GM18507 (cell line): ENCODE measurements at places on chromosomes 16 and 17.
A peak's percentile ranks its signal among the peaks of the same experiment; 100 is the strongest.

GRCh38 chr16:78415669-78416068, 316.2 kb downstream of the WWOX start:
- no peak for DNase-seq

DNA sequence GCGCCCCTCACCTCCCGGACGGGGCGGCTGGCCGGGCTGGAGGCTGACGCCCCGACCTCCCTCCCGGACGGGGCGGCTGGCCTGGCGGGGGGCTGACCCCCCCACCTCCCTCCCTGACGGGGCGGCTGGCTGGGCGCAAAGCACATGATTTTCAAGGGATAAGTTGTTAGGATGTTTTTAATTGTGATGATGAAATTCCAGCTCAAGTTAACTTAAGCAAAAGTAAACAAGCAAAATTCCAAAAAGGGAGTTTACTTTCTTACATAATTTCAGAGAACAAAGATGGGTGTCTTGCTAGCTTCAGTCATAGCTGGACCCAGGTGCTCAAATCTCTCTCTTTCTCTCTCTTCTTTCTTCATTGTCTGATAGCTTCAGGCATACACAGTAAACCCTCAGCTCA, 33.6 kb upstream of the MED9 start:
- no peak for DNase-seq

GRCh38 chr16:12544477-12545296, 259.0 kb downstream of the CPPED1 start:
- DNase-seq: no peak

DNA sequence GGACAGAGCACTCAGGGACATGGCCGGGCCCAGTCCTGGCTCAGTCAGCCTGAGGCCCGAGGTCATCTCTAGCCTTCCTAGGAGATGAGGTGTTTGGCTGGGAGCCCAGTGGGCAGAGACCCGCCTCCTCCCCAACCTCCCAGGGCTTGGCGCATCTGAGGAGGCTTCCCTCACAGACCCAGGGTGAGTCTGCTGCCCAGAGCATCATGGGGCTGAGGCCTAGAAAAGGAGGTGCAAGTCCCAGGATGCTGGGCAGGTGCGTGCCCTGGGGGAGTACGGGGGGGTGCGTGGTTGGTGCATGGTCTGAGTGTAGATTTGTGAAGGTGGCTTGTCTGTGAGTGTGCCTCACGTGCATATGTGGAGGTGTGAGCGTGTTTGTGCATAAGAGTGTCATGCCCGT, 4.7 kb downstream of the PDE6G start:
- no peak for DNase-seq

GRCh38 chr17:65323049-65323448, 185.9 kb downstream of the RGS9 start:
- DNase-seq: no peak

DNA sequence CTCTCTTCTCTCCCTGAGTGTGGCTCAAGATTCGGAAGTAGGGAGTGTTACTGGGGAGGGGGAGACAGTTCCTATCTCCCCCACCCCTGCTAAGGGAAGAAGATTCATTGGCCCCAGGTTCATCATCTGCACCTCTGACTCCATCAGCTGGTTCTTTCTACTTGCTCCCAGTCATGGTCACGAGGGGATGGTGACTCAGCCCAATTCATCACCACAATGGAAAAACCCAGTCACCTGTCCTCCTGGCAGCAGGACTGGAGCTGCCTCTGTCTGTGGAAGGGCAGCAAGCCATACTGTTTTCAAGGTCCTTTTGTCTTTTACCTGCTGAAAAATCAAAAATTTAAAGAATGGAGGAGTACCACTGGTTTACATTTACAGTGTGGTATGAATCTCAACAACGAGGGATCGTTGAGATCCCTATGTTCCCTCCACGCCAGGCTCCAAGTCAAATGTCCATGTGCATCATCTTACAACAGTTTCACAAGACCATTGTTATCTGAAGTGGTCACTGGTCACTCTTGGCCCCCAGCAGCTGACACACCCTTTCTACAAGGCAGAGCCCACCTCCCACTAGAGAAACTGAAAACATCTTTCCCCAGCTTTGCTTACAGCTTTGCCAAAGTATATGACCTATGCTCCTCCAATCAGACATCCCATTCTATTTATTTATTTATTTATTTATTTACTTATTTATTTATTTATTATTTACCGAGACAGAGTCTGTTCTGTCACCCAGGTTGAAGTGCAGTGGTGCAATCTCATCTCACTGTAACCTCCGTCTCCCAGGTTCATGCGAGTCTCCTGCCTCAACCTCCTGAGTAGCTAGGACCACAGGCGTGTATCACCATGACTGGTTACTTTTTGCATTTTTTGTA, 40.4 kb upstream of the NDRG4 start:
- DNase-seq: no peak

- no peak for DNase-seq
Observed at GRCh38 chr17:13753771-13754170, 152.0 kb upstream of the HS3ST3A1 start.

DNA sequence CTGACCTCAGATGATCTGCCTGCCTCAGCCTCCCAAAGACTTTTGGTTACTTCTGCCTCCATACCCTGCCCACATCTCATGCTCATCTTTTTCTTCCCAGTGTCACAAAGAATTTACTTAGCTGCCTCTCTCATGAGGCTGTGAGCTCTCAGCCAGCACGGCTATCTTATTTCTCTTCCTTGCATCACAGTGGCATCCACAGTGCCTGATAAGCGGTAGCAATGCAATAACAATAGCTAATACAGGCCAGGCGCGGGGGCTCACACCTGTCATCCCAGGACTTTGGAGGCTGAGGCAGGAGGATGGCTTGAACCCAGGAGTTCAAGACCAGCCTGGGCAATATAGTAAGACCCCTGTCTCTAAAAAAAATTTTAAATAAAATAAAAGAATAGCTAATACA, 15.5 kb upstream of the MARVELD3 start:
- no peak for DNase-seq

- no peak for DNase-seq
Observed at GRCh38 chr16:80260906-80261311, 279.9 kb upstream of the DYNLRB2 start.

DNA sequence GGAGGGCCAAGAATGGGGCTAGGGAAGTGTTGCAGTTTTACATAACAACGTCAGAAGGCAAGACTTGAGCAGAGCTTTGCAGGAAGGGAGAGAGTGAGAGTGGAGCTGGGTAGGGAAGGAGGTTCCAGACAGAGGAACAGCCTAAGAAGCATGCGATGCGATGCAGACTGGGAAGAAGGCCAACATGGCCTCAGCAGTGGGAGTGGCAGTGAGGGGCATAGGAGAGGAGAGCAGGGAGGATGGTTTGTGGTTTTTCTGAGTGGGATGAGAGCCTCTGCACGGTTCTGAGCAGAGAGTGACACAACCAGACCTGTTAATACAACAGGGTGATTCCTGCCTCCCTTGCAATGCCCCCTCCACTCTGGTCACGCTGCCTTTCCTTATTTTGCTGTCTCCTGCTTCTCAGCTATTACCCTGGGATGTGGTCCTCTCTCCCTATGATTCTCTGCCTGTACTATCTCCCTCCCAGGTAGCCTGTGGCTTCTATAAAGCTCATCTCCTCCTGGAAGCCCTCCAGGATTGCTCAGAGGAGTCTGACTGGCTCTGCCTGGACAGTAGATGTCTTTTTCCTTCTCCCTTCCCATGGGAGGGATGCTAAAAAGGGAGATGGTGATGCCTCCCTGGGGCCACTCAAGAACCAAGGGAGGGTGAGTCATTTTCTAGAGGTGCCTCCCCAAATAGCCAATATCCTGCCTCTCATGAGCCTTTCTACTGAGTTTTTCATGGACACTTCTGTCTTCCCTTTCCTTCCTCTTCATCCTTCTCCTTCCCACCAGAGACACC, 38.7 kb upstream of the NGFR start:
- no peak for DNase-seq

- no peak for DNase-seq
Observed at GRCh38 chr17:79985943-79986391, 49.7 kb downstream of the TBC1D16 start.

GRCh38 chr16:22109258-22109898, 17.0 kb downstream of the VWA3A start:
- no peak for DNase-seq

DNA sequence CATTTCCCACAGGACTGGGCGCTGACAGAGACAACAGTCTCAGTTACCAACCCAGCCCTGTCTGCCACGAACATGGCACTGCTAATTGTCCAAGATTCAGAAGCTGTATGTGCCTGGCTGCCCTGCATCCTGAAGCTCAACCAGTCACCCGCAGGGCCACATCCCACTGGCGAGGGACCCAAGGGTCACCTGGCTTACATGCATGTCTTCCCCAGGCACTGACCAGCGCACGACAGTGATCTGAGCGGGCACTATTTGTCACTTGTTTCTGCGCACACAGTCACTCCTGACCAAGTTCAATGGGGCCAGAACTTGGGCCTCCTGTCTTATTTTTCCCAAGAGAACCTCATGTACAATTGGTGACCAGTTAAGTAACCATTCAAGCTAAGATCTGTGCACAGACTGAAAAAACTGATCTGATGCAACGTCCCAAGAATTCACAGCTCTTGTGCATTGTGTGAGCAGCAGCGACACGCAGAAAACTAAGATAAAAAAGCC, 13.1 kb downstream of the USP7 start:
- DNase-seq: no peak

DNA sequence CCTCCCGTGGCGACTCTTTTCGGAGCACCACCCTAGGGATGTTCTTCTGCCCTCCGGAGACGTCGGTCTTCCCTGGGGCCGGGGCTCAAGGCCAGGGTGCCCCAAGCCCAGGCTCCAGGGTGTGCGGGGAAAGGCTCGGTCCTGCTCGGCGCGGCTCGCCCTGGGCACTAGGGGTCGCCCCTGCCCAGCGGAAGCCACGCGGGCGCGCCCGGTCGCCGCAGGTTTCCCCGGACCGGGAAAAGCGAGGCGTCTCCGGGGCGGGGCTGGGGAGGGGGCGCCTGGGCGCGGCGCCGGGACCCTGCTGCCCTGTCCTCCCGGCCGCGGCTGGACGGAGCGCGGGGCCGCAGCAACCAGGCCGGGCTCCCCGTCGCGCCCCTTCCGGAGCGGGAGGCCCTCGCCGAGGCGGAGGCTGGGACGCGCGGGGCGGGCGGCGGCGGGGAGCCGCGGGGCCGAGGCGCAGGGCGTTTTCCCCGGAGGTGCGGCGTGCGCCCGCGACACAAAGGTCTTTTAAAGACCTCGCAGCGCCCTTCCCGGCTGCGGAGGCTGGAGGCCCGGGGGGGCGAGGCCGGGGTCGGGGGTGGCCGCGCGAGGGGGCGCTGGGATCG, 76.4 kb downstream of the MRC2 start:
- DNase-seq: peak; percentile 57

- no peak for DNase-seq
Observed at GRCh38 chr17:6046931-6047330, 23.2 kb upstream of the WSCD1 start.

GRCh38 chr16:85567935-85568334, 45.2 kb upstream of the GSE1 start:
- no peak for DNase-seq

DNA sequence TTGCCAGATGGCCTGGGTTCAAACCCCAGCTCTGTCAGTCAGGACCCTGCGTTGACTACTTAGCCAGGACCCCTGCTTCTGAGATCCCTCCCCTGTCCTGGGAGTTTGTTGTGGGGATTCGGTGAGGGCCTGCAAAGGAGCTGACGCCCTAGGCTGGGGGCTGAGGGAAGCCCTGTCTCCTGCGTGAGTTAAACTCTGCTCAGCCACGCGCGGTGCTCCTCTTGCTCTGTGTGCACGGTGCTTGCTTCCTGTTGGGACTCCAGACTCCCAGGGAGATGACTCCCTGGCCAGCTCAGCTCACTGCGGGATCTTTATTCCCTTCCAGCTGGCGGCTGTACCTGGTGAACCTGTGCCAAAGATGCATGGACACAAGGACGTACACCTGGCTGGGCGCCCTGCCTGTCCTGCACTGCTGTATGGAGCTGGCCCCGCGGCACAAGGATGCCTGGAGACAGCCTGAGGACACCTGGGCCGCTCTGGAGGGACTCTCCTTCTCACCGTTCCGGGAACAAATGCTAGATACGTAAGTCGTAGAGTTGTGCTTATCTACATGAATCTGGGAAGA, 37.4 kb downstream of the RNF213 start:
- no peak for DNase-seq

DNA sequence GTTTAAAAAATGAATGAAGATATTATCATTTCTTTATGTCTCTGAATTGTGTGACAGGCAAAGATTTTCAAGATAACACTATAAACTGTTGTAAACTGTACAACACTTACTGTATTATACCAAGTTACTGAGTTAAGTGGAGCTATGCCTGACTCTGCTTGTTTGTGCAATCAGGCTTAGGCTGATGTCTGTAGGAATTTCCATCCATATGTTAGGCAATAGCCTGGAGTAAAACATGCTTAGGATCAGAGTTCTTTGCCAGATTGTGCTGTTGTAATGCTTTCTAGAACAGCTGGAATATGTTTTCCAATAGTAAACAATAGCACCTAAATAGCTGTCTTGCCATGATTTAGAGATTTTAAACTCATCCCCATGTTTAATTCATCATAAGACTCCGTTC, 1496.7 kb downstream of the CDH11 start:
- DNase-seq: no peak

- no peak for DNase-seq
Observed at GRCh38 chr16:84714028-84714427, 14.2 kb downstream of the USP10 start.

- no peak for DNase-seq
Observed at GRCh38 chr16:68238029-68238345, 2.1 kb upstream of the ESRP2 start.
